ENCODE measurements at places on chromosomes 13 and 19. TPM values are rescaled to one million over a fixed set of nuclear protein-coding genes. Genes with fewer than 3 reads are reported as not detected.

The B3GNT3 gene
- not detected for total RNA-seq

DNA sequence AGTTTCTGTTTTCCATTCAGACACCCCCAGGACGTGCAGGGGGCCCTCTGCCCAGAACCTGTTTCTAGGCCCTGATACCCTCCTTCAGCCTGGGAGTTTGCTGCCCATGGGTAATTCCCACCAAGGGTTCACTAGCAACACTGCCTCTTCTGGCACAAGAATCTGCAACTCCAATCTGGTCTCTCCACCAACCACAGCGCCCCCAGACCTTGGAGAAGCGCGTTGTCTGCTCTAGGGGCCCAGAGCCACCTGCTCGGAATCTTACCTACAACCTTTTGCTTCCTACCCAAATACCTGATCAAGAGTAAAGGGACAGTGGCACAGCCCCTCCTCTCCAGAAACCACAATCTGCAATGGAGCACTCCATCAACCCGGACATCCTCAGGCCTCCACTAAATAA lies 763 bp downstream of the ZNF180 start:
- H3K36me3 ChIP-seq = peaks cover 28% of the 10 kb centered on the region
- peak overlapping the region; percentile 50 for H3K27ac ChIP-seq
- H3K4me1 ChIP-seq = peaks cover 6% of the 10 kb centered on the region

DNA sequence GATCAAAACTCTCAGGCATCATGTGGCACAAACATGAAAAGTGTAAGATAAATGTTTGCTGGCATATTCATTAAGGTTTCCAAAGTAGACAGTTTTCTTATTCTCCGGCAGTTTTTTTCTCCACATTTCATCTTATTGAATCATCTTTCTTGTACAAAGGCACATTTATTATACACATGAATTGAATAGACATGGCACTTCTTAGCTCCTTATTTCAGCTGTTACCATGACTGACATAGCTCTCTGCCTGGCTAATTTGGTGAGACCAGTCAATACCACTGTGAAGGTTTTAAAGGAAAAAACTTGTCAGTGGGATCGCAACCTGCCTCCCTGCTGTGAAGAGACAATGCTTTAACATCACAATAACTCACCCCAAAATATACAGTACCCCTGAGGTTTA lies 285.0 kb upstream of the PCDH20 start:
- H3K27me3 ChIP-seq = no peaks in the 10 kb centered on the region
- H3K4me3 ChIP-seq = no peak overlapping the region
- no peak overlapping the region for H3K27ac ChIP-seq

- H3K27ac ChIP-seq = peak overlapping the region; percentile 82
- H3K4me1 ChIP-seq = peaks cover 25% of the 10 kb centered on the region
- no peak for DNase-seq
- H3K27me3 ChIP-seq = no peaks in the 10 kb centered on the region
- no peak overlapping the region for H3K4me3 ChIP-seq
- H3K36me3 ChIP-seq = peaks cover 15% of the 10 kb centered on the region
Measured at GRCh38 chr19:42250183-42250665, 4.7 kb downstream of the ERF start.

The KCTD15 gene
- 16.3 TPM for total RNA-seq

The GPR183 gene
- 0.28 TPM for total RNA-seq

DNA sequence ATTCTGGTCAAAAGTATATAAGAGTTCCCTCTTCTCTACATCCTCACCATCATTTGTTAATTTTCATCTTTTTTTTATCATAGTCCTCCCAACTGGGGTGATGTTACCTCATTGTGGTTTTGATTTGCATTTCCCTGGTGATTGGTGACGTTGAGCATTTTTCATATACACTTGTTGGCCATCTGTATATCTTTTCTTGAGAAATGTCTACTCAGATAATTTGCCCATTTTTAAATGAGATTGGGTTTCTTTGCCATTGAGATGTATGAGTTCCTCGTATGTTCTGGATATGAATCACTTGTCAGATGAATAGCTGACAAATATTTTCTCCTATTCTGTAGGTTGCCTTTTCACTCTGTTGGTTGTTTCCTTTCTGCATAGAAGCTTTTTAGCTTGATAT lies 2.4 kb downstream of the CD33 start:
- H3K27me3 ChIP-seq = no peaks in the 10 kb centered on the region
- no peak overlapping the region for H3K27ac ChIP-seq
- H3K4me1 ChIP-seq = no peaks in the 10 kb centered on the region
- H3K4me3 ChIP-seq = no peak overlapping the region
- H3K36me3 ChIP-seq = no peaks in the 10 kb centered on the region
- DNase-seq = no peak

DNA sequence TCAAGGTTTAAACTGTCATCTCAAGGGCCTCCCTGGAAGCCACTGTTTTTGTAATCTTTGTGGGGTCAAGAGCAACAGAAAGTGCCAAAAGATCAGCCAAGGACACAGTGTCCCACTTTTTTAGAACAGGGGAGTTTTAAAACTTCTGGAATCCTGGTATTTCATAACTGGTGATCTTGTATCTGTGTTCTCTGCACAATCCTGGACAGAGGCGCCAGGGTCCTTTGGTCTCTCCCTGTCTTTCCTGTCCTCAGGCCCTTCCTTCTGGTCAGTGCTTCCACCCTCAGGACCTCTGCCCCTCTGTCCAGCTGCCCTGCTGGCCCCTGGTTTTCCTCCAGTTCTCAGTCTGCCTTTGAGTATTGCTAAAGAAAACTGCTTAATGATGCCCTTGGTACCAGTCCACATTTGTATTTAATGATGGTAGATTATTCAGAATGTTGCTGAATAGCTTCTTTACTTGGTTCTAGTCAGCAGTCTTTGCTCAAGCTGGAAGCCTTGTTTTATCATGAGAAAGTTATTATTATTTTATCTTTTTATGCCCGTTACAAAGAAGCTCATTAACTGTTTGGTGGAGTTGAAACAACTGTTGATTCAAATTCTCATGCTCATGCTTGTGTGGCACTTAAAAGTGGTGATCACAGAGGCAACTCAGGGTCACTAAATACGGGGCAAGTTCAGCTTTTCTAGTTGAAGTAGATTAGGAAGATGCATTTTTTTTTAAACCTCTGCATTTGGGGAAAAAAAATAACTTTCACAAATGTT lies 47.5 kb downstream of the WASF3 start:
- H3K27me3 ChIP-seq = no peaks in the 10 kb centered on the region
- H3K36me3 ChIP-seq = no peaks in the 10 kb centered on the region
- DNase-seq = no peak
- no peak overlapping the region for H3K4me3 ChIP-seq

- H3K36me3 ChIP-seq = no peaks in the 10 kb centered on the region
- no peaks in the 10 kb centered on the region for H3K27me3 ChIP-seq
- no peak for DNase-seq
- H3K27ac ChIP-seq = no peak overlapping the region
Measured at GRCh38 chr13:30413842-30414241, 8.5 kb upstream of the UBE2L5 start.

DNA sequence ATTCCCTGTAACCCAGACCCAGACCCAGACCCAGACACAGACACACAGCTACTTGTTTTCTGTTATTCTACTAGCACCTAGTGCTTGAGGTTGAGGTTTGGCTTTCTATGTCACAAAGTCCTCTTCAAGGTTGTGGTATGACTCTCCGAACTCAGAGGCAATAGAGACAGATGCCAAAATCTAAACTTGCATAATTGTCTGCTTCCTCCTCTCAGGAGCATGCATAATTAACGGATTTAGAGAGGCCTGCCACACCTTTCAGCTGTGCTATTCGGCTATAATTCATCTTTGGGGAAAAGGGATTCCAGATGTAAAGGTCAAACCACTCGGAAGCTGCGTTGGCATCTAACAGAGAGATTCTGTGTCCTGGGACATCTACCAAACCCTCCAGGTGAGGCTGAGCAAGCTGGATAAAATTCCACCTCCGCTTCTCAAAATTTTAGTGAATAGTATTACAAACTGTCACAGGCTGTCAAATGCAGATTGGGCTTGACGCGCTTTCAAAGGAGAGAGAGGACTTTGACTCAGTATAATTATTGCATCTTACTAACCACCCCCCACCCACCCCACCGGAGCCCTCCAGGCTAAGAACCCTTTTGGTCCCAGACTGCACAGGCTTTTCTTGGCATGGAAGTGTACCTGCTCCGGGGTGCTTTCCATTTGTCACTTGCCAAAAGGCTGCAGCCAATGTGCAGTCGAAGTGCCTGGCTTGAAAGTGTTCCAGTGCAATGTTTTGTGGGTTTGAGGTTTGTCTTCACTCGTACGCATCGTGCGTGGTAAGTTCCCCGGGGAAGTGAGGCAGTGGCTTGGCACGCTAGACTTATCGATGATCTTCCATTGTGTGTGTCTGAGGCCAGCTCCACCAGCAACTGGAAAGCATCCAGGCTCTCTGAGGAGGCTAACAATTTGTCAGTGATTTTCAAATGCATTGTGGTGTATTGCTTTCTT lies 194.1 kb downstream of the TDRD3 start:
- peaks cover 3% of the 10 kb centered on the region for H3K27me3 ChIP-seq
- peak; percentile 48 for DNase-seq
- no peaks in the 10 kb centered on the region for H3K36me3 ChIP-seq
- no peak overlapping the region for H3K27ac ChIP-seq

DNA sequence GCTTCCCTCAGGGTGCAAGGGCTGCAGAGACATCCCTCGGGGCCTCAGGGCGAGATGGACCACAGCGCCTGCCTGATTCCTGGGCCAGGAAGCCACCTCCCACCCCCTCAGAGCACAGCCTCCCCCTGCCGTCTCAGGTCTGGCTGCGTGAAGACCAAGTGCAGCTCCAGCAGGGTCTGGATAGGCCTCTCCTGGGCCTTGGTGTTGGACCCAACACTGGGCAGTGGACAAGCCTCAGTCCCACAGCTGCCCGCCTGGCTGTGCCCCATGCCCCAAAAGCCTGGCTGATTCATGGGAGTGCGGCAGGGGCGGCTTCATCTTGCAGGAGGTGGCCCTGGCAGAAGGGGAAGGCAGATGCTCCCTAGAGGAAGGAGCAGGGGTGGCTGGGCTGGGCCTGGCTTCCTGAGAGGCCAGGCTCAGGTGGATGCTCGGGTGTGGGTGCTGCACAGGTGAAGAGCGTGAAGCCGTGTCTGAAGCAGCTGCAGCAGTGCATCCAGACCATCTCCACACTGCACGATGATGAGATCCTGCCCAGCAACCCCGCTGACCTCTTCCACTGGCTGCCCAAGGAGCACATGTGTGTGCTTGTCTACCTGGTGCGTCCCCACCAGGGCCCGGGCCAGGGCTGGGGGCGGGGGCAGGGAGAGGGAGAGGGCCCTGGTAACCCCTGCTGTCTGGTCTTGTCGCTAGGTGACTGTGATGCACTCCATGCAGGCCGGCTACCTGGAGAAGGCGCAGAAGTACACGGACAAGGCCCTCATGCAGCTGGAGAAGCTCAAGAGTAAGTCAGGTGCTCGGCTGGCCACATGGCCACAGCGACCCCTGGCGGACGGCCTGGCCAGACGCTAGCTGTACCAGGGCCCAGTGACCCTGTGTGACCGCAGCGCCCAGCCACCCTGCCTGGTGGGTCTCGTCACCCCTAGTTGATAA lies 21.7 kb downstream of the MAU2 start:
- no peaks in the 10 kb centered on the region for H3K27me3 ChIP-seq
- H3K27ac ChIP-seq = no peak overlapping the region
- DNase-seq = peak; percentile 46
- H3K4me1 ChIP-seq = no peaks in the 10 kb centered on the region
- H3K4me3 ChIP-seq = no peak overlapping the region
- H3K36me3 ChIP-seq = peaks cover 82% of the 10 kb centered on the region

- H3K4me3 ChIP-seq = no peak overlapping the region
- peaks cover 9% of the 10 kb centered on the region for H3K4me1 ChIP-seq
- no peaks in the 10 kb centered on the region for H3K36me3 ChIP-seq
- H3K27ac ChIP-seq = peak overlapping the region; percentile 56
- H3K27me3 ChIP-seq = no peaks in the 10 kb centered on the region
Measured at GRCh38 chr19:31232180-31232579, 117.1 kb downstream of the TSHZ3 start.

The AXL gene
- 466 TPM for total RNA-seq

DNA sequence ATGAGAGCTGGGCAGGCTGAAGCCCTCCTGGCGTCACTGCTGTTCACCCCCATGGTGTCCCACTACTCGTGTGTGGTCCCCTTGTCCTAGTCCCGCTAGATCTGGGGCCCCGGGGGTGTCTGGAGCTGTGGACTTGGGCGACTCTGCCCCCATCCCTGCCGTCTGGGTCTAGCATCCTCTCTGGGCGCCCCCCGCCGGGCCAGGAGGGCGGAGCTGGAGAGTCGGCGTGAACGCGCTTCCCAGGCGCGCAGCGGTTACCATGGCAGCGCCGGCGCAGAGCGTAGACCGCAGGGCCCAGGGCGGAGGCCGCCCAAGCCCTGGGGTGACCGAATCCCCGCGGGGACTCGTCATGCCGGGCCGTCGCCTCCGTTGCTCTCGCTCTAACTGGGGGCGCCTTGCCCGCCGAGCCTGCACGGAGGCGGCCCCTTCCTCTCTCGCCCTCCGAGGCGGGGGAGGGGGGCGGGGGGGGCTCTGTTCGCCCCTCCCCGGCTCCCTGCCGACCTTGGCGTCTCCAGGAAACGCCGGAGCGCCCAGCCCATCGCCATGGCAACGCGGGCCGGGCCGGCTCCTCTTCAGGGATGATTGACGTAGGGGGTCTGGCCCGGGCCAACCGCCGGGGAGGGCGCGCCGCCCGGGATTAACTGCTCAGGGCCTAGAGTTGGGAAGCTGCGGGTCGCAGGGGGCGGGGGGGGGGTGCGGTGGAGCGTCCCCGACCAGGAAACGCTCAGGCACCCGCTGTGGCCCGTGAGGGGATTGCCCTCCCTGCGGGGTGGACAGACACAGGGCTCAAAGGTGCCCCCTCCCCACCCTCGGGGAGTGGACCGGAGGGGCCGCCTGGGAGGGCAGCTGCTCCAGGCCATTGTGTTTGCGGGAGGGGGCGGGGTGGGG lies 8.9 kb downstream of the ISYNA1 start:
- H3K27me3 ChIP-seq = no peaks in the 10 kb centered on the region
- H3K27ac ChIP-seq = no peak overlapping the region
- H3K4me3 ChIP-seq = peak overlapping the region; percentile 23

The IRGC gene
- not detected for total RNA-seq

DNA sequence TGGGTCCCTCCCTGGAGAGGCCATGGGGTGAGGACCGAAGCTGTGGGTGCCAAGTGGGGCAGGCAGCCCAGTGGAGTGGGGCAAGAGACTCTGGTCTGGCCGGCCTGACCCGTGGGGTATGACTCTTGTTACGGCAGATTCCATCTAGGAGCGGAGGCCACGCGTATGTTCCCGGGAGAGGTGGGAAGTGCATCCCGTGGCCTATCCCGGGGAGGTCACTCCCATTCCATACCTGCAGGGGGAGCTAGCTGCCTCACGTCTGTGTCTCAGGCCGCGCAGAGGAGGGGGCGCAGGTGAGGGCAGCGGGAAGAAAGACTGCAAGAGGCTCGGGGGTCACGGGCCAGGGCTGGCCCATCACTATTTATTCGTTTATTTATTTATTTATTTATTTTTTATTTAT lies 4.9 kb downstream of the CSNK1G2 start:
- no peaks in the 10 kb centered on the region for H3K27me3 ChIP-seq
- H3K4me1 ChIP-seq = peaks cover 8% of the 10 kb centered on the region
- no peak for DNase-seq
- no peak overlapping the region for H3K27ac ChIP-seq
- no peak overlapping the region for H3K4me3 ChIP-seq

GRCh38 chr13:30841154-30841553 lies 64.9 kb upstream of the MEDAG start:
- H3K27ac ChIP-seq = no peak overlapping the region
- H3K27me3 ChIP-seq = no peaks in the 10 kb centered on the region
- peaks cover 6% of the 10 kb centered on the region for H3K4me1 ChIP-seq
- no peaks in the 10 kb centered on the region for H3K36me3 ChIP-seq

All from IMR-90 (cell line).